ENCODE measurements at places on chromosomes 6 and 20. TPM values are rescaled to one million over a fixed set of nuclear protein-coding genes. Genes with fewer than 3 reads are reported as not detected.

Gene NFATC2
- 12.9 TPM for total RNA-seq

Gene SLC52A3
- total RNA-seq = not detected

Gene EEF1A2
- total RNA-seq = 3.4 TPM

Gene HLA-DPB1
- 2.3 TPM for total RNA-seq

Gene FHL5
- total RNA-seq = not detected

Gene PPP1R3G
- 0.09 TPM for total RNA-seq

Gene CCDC170
- total RNA-seq = 0.53 TPM

Gene MACROD2
- 0.97 TPM for total RNA-seq

Gene TPBG
- total RNA-seq = 9.0 TPM

Gene CST7
- total RNA-seq = not detected

Gene SLC12A5
- 1.8 TPM for total RNA-seq

Gene C4B
- 6.5 TPM for total RNA-seq

Gene ETV7
- total RNA-seq = 0.58 TPM

Gene HSD17B8
- total RNA-seq = 4.0 TPM

Gene TCF21
- total RNA-seq = not detected

Gene HLA-DQB1
- total RNA-seq = not detected

Gene MTCH1
- total RNA-seq = 218 TPM

Gene CD93
- total RNA-seq = 413 TPM

Gene CALHM5
- total RNA-seq = 6.6 TPM

Gene BPIFA1
- total RNA-seq = not detected

Gene DPPA5
- not detected for total RNA-seq

Gene PACSIN1
- not detected for total RNA-seq

Gene CALHM6
- total RNA-seq = not detected

Gene CGAS
- 7.4 TPM for total RNA-seq

Gene DLL1
- 2.0 TPM for total RNA-seq

Gene GCNT2
- total RNA-seq = 11.4 TPM

Gene CLPSL2
- not detected for total RNA-seq

Gene STMND1
- not detected for total RNA-seq

Gene TFAP2D
- total RNA-seq = not detected

Gene GMNN
- 51.9 TPM for total RNA-seq

Gene CFAP206
- 0.21 TPM for total RNA-seq

Gene SDCBP2
- 5.5 TPM for total RNA-seq

Gene TMEM74B
- 1.1 TPM for total RNA-seq

Gene ADTRP
- 3.3 TPM for total RNA-seq

Gene JPH2
- total RNA-seq = not detected

Gene MATN4
- total RNA-seq = not detected

Gene PIGT
- 92.7 TPM for total RNA-seq

Gene VGLL2
- not detected for total RNA-seq

Gene BPI
- not detected for total RNA-seq

Gene C2
- total RNA-seq = not detected

Gene ELOVL4
- 4.1 TPM for total RNA-seq

Gene MYMX
- total RNA-seq = not detected

Gene CTAGE9
- not detected for total RNA-seq

Gene UNC5CL
- total RNA-seq = 0.32 TPM

Gene MRPS18A
- 39.1 TPM for total RNA-seq

Gene LAMA4
- 629 TPM for total RNA-seq

Gene THEMIS
- total RNA-seq = not detected

Gene CDYL
- total RNA-seq = 35.6 TPM

Gene TSBP1
- not detected for total RNA-seq

Gene SPTLC3
- 0.23 TPM for total RNA-seq

Gene GGTLC1
- total RNA-seq = not detected

Gene BRPF3
- 35.7 TPM for total RNA-seq

Gene TMEM200A
- total RNA-seq = 0.74 TPM

Gene SMLR1
- total RNA-seq = not detected

Gene MAS1
- not detected for total RNA-seq

Gene FAM8A1
- total RNA-seq = 11.3 TPM

Gene SLC17A3
- total RNA-seq = not detected

All from endothelial cell of umbilical vein (primary cell).